ENCODE measurements at places on chromosomes 3 and 15.

GRCh38 chr3:127197300-127198189 lies 4.6 kb downstream of the PRR23E start:
- no peak for DNase-seq

DNA sequence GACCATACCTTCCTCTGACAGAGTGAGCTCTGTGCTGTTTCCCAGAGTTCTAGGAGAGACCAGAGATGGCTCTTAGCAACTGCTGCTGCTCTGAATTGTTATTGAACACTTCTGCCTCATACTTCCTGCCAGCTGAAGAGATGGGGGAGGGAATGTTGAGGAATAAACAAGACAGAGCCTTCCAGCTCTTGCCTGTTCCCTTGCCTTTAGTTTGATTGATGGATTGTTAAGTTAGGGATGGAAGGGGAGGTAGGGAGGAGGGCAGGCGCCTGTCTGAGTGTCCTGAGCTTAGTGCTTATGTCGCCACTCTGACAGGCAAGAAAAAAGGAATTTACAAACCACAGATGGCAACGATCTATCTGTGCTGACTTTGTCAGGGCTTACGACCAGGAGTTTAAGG lies 42.8 kb downstream of the ZNF609 start:
- DNase-seq, result no peak

GRCh38 chr15:33328106-33328505 lies 17.3 kb downstream of the RYR3 start:
- DNase-seq, result no peak

DNA sequence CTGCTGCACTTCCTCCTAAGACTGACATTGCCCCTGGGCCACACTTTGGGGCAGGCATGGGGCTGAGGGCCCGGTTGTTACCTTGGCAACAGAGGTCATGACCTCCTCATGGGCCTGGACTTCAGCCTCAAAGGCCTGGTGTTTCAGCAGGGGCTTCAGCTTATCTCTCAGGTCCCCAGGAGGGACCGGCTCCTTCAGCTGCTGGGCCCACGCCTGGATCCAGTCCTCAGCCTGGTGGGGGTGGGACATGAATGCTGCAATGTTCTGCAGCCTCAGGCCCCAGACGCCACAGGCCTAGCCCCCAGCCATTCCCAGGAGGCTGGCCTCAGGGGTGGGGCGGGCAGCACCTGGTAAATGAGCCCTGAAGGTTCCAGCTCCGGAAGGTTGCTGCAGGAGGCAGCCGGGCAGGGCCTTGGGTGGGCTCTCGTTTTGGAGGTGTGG lies 27.6 kb downstream of the SPTBN5 start:
- DNase-seq, result no peak

DNA sequence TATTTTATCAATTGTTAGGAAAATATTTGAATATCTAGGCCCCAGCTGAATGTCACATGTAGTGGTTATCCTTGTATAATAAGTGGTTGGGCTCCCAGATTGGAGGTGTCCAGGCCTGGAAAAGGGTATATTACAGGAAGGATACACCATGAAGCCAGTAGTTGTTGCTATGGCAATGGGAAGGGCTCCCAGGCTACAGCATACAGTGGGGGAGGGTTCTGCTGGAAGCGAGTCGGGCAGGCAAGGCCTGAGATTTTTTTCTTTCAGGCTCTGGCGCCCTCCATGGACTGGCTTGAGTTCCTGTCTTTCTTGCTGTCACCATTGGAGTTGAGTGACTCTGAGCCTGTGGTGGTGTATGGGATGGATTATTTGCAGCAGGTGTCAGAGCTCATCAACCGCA lies 8.9 kb downstream of the ECE2 start:
- DNase-seq, result no peak

DNA sequence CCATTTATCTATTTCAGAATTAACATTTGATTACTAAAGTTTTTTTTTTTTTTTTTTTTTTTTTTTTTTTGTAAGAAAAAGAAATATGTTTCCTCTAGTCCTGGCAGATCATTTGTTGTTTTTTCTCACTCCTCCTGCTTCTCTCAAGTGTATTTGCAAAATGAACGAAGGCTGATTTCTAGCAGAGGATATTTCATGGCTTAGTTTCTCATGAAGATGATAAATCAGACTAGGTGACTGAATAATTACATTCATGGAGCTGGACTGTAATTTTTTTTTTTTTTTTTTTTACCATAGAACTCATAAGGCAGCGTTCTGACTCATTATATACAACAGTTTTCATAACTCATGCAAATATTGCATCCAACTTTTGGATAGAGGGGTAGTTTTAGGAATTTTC lies 332.5 kb upstream of the SEMA6D start:
- no peak for DNase-seq

DNA sequence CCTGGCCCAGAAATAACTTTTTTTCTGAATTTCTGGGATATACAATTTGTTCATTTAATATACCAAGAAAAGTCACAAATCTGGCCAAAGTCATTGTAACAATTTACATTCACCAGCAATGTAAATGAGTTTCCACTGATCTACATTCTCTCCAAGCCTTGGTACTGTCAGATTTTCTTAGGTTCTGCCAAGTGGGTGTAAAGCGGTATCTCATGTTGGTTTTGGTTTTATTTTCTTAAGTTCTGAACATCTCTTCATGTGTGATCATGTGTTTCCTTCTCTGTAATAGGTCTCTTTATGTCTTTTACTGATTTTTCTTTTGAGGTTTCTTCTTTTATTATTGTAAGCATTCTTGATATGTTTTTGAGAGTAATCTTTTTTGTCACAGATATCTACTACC lies 235.6 kb upstream of the COL8A1 start:
- DNase-seq, result no peak

DNA sequence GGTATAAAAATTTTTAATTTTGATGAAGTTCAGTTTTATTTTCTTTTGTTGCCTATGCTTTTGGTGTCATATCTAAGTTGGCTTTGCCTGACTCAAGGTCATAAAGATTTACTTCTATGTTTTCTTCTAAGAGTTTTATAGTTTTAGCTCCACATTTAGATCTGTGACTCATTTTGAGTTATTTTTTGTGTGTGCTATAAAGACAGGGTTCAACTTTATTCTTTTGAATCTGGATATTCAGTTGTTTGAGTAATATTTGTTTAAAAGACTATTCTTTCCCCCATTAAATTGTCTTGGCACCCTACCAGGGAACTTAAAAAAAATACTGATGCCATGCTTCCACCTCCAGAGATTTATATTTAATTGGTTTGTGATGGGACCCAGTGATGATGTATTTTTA lies 4.0 kb downstream of the MAP3K13 start:
- DNase-seq, result no peak

GRCh38 chr3:34669490-34669889 lies 871.1 kb downstream of the PDCD6IP start:
- no peak for DNase-seq

GRCh38 chr15:65184305-65184867 lies 756 bp downstream of the CLPX start:
- DNase-seq, result peak; percentile 59

DNA sequence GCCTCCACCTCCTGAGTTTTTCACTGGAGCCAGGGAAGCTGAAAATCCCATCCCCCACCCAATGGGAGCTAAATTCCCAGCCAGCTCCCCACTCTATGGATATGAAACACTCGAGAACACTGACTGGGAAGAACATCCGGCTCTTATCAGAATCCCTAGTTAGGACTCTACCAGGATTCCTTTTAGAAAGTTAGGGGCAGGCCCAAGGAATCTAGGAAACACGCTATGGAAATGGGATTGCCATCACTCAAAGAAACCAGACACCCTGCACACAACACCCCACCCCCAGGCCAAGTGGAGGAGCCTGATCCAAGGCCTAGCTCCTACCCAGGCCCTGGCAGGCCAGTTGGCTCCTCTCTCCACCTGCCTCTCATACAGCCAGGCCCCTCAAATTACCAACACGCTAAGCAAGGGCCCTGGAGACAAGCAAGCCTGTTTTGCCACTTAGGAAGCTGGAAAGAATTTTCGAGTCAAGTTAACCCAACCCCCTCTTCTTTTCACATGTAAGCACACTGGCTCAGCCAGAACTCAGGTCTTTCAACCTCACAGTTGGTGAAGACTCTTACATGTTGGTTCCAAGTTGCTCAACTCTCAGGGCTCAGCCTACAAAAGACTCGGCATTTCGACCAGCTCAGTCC lies 75.5 kb downstream of the RBPMS2 start:
- no peak for DNase-seq

- no peak for DNase-seq
Observed at GRCh38 chr3:55518451-55518850, 31.3 kb upstream of the WNT5A start.

- no peak for DNase-seq
Observed at GRCh38 chr3:143653935-143654334, 194.3 kb downstream of the SLC9A9 start.

Measured in breast epithelium (tissue), 4 donors.